ENCODE measurements at places on chromosomes 11 and 22. TPM values are rescaled to one million over a fixed set of nuclear protein-coding genes. Genes with fewer than 3 reads are reported as not detected.

The IRAG1 gene
- total RNA-seq = 0.37 TPM

The SLCO2B1 gene
- 0.59 TPM for total RNA-seq

The GRAP2 gene
- not detected for total RNA-seq

The IL10RA gene
- 0.37 TPM for total RNA-seq

The SLN gene
- total RNA-seq = not detected

The MICAL3 gene
- total RNA-seq = 36.8 TPM

The OR2AT4 gene
- not detected for total RNA-seq

The KCTD14 gene
- total RNA-seq = 1.5 TPM

The DCHS1 gene
- total RNA-seq = 0.78 TPM

The APOA5 gene
- not detected for total RNA-seq

The ST3GAL4 gene
- total RNA-seq = 16.0 TPM

The OR5T2 gene
- total RNA-seq = not detected

The TOMT gene
- not detected for total RNA-seq
